ENCODE measurements at places on chromosomes 3 and 15.

GRCh38 chr3:43684944-43685343 lies 5.8 kb upstream of the ABHD5 start:
- DNase-seq, result no peak

GRCh38 chr15:26620528-26621458 lies 152.1 kb downstream of the GABRB3 start:
- no peak for DNase-seq

DNA sequence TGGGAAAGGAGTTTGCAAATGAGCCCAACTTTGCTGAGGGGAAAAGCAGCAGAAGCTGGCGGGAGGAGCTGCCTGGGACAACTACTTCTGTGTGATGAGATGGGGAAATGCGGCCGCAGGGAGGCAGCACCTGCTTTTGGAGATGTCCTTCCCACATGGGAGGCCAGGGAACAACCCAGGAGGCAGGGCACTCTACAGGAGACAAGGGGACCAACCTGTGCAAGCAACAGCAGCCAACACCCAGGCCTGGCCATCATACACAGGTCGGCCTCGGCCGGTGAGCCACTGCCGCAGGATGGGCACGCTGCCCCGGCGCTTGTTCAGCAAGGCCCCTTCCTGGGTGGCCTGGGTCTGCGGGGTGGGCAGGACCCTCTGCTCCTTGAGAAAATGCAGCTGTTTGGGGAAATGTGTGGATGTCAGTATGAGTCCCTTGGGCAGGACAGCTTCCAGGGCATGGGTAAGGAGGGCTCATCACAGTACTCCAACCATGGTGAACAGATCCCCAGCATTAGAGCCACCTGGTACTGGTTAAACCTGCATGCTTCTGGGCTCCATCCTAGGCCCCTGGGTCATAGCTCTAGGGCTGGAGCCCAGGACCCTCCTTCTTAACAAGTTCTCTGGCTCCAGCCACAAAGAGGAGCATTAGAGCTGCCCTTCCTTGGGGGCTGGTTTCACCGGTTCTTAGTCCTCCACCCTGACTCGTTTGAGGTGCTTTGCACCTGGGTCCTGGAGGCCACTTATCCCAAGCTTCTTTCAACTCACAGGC lies 11.6 kb downstream of the EPB42 start:
- DNase-seq, result peak; percentile 35

- no peak for DNase-seq
These were observed 3.3 kb upstream of the P2RY12 start for GRCh38 chr3:151387842-151388241.

- no peak for DNase-seq
These were observed 36.9 kb downstream of the GALNT15 start for GRCh38 chr3:16211176-16211904.

- DNase-seq, result no peak
These were observed 15.5 kb downstream of the TBC1D2B start for GRCh38 chr15:78061963-78062427.

GRCh38 chr3:13671482-13672233 lies 122.7 kb downstream of the FBLN2 start:
- DNase-seq, result no peak

DNA sequence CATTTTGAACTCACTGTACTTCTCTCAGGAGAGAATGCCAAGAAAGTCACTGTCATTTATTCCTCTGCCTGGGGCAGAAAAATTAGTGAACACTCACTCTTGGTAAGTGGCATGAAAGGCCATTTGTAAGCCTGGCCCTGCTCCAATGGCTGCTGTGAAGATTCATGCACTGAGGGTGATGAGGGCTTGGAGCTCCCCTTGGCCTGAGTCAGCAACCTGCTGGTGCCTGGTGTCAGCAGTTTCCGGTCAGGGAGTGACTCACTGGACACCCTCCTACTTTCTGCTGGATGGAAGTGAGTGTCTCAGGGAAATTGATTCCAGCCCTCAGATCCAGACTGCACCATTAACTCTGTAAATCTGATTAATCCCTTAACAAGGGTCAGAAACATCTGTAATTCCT lies 37.6 kb downstream of the TRA2B start:
- peak; percentile 68 for DNase-seq

GRCh38 chr3:59245300-59245858 lies 195.6 kb upstream of the CFAP20DC start:
- DNase-seq, result no peak

DNA sequence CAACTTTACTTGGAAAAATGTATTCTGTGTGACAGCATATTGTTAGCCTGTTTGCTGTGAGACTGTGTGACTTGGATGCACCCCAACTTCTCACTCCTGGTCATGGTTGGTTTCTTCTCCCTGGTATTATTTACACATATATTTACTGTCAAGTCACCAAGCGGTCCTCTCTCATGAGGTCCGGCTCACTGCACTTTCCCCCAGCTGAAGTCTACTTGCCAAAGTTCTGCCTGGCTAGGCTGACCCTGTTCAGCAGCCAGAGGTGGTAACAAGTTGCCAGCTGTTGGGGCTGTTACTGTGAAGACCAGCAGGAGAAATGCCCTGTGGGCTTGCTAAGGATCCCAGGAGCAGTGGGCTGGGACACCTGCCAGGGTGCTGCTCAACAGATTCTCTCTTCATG lies 337.5 kb downstream of the MFSD1 start:
- DNase-seq, result no peak

- DNase-seq, result no peak
These were observed 325.0 kb upstream of the CFAP20DC start for GRCh38 chr3:59374818-59375211.

Data from A549 (cell line).